NCI-H1092 treated with DMSO at 0.1 percent for 48 hours (cell line): ENCODE measurements at places on chromosomes 2 and 18.

DNA sequence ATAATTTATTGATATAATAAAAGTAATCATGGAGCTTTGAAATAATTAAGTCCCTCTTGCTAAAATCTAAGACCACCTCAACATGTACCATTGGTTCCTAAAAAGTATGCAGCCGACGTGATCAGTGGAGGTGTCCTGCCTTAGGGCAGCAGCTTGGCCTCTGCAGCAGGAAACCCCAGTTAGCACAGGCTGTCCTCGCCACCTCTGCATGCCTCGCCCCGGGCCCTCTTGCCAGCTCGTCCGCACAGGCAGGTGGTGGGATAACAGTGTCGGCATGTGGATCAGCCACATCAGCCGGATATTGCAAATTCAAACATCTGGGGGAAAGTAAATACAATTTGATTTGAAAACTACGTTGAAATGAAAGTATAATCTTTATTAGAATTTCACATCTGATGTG, 22.9 kb downstream of the COA5 start:
- no peak for DNase-seq

DNA sequence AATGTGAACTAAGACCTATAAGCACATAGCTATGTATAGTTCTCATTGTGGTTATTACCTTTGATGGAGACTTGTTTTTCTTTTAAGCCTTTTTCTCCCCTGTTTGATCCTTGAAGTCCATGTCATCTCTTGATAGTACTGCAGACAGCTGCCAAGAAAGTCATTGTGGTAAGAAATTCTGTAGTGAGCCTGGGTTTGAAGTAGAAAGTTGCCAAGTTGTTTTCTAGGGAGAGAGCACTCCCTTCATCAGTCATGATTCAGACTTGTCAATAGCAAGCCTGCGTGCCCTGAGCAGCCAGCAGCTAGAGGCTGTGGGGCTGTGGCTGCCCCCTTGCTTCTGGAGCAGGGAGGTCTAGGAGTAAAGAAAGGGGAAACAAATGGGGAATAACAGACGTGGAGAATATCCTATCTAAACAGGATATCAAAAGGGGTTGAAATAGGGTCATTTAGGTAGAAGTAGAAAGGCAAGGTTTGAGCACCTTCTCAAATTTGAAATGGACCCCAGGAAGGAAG, 8.4 kb downstream of the SP5 start:
- DNase-seq, result no peak

- DNase-seq, result no peak
These were observed 75.9 kb downstream of the MRPS9 start for GRCh38 chr2:105113616-105114291.

GRCh38 chr2:195513119-195513518, 143.9 kb upstream of the SLC39A10 start:
- DNase-seq, result no peak

GRCh38 chr2:145875016-145875415, 1355.1 kb upstream of the ZEB2 start:
- DNase-seq, result no peak

GRCh38 chr2:12265646-12266045, 451.1 kb upstream of the TRIB2 start:
- DNase-seq, result no peak

DNA sequence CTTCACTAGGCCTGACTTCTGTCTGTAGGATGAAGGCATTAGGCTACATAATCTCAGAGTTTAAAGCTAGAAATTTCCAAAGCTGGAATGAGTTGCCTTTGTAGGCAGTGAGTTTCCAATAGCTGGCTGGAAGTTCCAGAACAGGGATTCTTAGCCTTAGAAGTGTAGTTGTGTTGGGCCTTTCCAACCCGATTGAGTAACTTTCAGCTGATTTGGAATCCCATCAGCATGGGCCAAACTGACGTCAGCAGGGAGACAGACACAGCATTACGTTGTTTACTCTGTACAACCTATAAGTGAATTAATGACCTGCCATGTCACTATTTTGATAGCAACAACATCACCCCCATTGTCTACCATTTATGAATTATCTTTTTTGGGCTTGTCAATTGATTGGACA, 56.9 kb downstream of the SETBP1 start:
- no peak for DNase-seq

DNA sequence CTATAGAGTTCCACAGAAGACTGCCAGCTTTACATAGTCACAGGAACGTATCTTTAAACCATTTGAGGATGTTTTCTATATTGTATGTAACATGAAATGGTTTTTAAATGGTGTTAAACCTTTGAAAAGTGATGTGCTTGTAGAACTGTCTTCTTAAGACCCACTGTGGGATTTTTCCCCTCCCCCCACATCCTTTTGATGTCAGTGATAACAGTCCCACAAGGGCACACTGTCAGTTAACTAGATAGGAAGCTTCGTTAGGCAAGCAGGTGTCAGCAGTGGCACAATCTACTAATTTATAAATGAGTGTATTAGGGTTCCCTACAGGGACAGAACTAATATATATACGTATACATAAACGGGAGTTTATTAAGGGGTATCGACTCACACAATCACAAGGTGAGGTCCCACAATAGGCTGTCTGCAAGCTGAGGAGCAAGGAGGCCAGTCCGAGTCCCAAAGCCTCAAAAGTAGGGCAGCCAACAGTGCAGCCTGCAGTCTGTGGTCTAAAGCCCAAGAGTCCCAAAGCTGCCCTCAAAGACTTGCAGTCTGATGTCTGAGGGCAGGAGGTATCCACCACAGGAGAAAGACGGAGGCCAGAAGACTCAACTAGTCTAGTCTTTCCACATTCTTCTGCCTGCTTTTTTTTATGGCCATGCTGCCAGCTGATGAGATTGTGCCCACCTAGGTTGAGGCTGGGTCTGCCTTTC, 23.8 kb upstream of the HNRNPLL start:
- DNase-seq, result no peak

- DNase-seq, result no peak
These were observed 23.5 kb upstream of the SUCLG1 start for GRCh38 chr2:84482603-84483002.
